ENCODE measurements at places on chromosomes 7 and 10.

GRCh38 chr7:2019711-2020511, 212.8 kb downstream of the MAD1L1 start:
- DNase-seq, result peak; percentile 14

DNA sequence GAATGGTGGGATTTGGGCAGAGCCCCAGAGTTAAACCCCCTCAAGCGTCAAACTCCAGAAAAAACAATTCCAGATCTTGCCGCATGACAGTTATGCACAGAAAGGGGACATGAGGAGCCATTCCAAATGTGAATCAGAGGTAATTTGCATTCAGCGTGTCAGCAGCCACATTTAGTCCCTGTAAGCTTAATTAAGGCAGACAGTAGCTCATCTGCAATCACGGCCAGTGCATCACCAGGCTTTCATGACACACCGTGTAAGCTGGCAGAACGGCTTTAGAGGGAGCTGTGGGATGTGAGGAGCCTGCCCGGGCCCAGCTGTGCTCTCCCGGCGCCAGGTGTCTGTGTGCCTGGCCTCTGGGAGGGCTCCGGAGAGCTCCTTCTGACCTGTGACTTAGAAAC, 18.7 kb upstream of the PRKAG2 start:
- DNase-seq, result no peak

GRCh38 chr10:71521504-71522441, 125.1 kb downstream of the CDH23 start:
- DNase-seq, result no peak

- DNase-seq, result no peak
Observed at GRCh38 chr7:25399000-25399750, 170.9 kb upstream of the NPVF start.

GRCh38 chr7:158351051-158351450, 236.6 kb downstream of the PTPRN2 start:
- DNase-seq, result no peak

GRCh38 chr10:87865241-87865881, 1.9 kb downstream of the PTEN start:
- no peak for DNase-seq

DNA sequence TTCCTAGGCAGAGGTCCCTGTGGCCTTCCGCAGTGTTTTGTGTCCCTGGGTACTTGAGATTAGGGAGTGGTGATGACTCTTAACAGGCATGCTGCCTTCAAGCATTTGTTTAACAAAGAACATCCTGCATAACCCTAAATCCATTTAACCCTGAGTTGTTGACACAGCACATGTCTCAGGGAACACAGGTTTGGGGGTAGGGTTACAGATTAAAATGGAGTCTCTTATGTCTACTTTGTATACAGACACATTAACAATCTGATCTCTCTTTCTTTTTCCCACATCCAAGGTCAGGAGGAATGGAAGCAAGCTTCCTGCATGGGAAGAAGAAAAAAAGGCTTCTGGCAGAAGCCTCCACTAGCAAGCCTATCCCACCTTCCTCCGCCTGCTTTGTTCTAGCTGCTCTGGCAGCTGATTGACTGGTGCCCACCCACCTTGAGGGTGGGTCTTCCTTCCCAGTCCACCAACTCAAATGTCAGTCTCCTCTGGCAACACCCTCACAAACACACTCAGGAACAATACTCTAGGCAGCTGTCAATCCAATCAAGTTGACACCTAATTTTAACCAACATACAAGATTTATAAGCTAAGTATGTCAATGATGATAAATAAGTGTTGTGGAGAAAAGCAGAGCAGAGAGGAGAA, 176.5 kb upstream of the CCZ1B start:
- DNase-seq, result no peak

DNA sequence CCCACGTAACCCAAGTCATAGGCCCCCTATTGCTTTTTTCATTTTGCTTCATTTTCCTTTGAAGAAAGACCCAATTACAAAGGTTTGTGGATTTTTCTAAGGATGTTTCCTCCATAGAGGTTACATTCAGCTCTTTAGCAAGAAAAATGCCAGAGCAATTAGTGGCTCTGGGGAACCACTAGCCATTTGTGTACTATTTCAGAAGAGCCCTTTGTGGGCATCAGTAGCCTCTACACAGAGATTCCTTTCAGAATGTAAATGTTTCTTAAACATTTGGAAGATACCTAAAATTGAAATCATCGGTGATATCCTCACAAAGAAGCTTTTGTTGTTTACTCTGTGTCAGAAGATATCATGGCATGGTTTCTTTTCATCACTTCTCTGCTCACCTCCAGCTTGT, 291.0 kb upstream of the KMT2E start:
- no peak for DNase-seq

Data from activated T-cell treated with anti-CD3 and anti-CD28 coated beads for 4 hours (primary cell).